CD4-positive, alpha-beta T cell (primary cell): ENCODE measurements at places on chromosomes 6 and 20.
A peak's percentile ranks its signal among the peaks of the same experiment; 100 is the strongest.

DNA sequence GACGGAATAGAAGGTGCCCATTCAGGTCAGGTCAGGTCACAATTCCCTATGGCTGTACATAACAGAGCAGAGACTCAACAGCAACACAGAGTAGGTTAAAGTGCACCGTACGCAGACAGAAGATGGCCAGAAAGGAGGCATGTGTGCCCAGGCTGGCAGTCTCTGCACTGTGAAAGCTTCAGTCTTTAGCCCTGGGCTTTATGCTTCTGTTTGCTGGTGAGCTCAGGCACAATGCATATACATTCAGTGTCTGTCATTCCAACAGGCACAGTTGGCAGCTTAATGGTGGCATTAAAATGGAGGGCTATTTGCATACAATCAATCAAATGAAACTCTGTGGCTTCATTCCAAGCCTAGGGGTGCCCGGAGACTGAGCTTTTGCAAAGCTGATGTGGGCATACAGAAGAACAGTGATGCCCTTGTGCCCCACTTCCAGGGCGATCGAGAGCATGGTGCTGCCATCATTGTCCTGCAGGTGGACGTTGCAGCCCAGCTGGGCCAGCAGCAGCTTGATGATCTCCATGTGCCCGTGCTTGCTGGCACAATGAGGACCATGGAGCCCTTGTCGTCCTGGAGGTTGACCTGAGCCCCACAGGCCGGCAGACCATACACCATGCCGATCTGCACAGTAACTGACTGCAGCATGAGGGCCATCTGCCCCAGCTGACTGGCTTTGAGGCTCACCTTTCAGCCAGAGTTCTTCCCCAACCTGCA lies 22.4 kb downstream of the TRMT6 start:
- DNase-seq = no peak

DNA sequence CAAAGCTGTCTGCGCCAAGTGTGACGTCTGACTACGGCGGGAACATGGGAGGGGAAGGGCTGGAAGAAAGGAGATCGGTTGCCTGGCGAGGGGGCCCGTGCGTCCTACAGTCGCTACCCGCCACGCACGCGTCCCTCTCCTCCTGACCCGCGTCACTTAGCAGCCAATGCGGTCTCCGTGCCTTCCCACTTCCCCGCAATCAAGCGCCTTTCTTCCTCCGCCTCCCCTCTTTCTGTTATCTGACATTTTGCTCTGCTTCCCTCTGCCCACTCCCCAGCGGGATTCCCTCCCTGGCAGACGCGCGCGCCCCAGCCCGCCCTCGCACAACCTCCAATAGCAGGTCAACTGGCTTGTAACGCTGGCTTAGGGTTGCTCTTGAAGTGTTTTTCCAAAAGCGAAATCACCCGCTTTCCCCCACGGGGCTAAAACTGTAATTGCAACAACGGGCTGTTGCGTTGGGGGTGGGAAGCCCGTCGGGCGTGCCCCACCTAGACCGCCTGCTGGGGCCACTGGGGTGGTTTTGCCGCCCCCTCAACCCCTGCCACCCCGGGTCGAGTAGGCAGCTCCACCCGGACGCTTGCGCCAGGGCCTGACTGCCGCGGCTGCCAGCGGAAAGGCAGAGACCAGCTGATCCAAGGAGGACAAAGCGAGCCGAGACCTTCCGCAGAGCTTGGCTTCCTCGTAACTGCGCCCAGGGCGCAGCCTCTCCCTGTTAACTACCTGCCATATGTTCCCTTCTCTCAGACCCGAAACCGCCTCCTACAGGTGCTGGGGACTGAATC lies 6.2 kb upstream of the SOX4 start:
- no peak for DNase-seq

DNA sequence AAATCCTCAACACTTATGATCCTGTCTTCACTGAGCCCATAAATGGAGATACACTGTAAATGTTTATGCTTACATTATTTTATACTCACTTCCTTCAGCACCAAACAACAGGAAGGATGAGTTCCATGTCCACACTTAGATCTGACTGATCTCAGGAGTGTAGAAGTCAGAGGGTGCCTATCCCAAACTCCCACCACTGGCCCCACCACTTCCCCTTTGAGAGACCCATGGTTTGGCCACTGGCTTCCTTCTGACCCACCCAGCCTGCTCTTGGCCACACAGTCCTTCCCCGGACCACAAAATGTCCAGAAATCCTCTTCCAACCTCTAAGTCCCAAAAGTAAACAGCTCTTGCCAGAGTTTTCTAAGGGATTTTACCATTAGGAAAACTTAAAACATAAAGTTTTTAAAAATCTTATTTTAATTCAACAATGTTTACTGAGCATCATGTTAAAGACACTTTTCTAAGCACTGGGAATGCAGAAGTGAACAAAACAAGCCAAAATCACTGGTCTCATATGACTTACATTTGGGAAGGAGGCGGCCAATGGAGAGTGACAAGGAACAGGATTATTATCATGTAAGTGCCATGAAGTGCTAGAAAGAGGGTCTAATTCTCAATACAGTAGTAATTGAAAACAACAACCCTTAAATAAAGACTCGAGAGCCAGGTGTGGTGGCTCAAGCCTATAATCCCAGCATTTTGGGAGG lies 103.8 kb downstream of the NRSN1 start:
- no peak for DNase-seq

DNA sequence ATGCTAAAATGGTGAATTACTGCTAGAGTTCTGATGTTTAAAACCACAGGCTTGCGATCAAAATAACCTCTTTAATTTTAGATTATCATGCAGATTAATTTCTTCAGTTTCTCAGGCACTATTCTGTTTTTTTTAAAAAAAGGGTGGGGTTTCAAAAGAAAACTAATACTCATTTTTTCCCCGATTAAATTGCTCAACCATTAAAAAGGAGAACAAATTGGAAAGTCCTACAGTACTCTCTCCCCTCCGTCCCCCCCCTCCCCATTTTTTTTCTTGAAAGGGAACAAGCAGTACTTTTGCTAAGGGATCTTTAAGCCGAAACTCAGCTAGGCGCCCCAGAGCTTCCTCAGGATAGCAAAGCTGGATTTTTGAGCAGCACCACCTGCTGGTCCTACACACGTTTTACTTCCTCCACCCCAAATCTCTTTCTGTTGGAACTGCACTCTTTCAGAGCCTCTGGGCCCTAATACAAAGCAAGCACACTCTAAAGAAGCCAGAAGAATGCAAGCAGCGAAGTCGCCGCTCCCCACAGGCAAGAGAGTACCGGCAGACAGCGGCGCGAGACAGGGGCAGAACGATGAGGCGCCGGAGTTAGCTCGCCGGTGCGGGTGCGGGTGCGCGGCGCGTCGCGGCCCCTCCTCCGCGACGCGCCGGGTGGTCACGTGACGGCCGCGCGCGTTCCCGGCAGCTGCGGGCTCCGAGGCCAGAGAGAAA lies at the start of gene RNF146:
RNF146 (plus strand) TSS at position 687 of the 714 bp plus-strand sequence. CDS start 13,475 bp downstream, outside the sequence.
- peak; percentile 55 for DNase-seq

DNA sequence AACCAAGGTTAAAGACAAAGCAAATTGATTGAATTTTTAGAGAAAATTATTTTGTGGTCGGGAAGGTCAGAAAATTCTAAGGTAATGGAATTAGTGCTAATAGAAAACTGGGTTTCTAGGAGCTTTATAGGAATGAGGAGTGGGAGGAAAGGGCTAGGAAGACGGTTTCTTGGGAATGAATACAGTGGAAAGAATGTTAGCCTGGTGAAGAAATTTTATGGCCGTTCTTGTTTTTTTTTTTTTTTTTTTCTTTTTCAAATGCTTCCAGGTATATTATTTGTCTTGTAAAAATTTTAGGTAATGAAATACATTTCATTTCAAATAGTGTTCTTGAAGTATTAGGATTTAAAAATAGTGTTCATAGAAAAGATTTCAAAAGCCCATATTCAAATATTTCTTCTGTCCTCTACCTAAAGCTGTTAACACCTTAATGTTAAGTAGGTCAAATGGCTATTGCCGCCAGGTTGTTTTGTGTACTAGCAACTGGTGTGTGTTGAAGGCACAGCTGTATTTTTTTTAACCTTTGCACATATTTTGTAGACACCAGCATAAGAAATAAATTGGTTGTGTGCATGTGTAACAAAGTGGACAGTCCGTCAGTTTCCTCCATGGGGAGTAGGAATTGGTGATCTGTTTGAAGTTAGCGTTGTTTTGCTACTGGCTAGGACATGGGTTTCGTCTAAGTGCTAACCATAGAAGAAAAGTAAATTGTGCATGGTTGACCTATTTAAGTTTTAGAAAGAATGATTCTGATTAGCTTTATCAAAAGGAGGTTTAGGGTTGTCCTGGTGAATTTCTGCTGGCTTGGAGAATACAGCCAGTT lies 32.3 kb downstream of the AFDN start:
- DNase-seq = no peak

- DNase-seq = no peak
Observed at GRCh38 chr20:24818056-24818455, 131.0 kb upstream of the CST7 start.

- no peak for DNase-seq
Observed at GRCh38 chr20:2984028-2984501, 59.4 kb upstream of the GNRH2 start.

DNA sequence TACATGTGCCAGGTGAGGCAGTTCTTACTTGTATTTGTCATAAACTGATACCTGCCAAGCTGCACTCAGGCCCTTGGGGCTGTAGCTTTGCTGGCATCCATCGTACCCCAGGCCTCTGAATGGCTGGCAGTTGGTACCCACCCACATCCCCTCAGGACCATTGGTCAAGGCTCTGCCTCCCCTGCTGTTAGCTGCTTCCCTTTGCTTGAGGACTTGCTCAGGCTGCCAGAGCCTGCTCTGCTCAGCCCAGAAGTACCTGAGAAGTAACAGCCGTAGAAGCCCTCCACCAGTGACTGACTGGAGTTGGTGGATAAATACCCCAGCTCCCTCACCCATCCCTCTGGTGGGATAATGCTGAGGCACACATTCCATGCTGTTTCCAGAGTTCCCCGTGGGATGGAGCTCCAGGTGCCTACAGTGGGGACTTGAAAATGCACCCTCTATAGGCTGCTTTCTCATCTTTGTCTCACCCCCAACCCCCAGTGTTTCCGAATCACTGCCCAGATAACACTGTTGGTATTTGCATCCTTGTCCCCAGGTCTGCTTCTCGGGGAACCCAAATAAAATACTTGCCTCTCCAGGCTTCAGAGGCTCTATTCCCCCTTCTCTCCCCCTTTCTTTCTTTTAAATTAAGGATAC lies 7.3 kb downstream of the EBF4 start:
- no peak for DNase-seq

DNA sequence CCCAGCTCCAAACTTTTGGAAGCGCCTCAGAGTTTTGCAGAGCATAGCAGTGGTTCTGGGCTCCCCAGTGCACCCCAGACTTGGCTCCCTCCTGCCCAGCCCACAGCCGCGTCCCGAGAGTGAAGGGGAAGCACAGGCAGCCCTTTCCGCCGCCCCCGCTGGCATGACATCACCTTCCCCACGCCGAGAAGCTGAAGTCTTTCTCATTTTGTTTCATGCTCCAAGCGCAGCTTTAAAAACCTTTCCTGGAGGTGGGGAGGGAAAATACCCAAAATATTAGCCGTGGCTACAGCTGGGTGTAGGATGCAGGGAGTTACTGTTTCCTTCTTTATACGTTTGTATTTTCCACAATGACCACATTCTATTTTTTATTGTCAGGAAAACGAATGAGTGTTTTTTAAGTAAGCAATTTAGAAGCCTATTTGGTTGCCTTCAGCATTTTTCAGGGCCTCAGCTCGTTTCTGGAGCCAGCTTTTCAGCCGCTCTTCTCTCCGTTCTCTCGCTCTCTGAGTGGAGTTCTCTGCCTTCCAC lies 72.9 kb downstream of the SNX5 start:
- no peak for DNase-seq

GRCh38 chr20:64091770-64092169 lies 7.6 kb upstream of the LKAAEAR1 start:
- no peak for DNase-seq

GRCh38 chr6:144197919-144198318 lies 47.6 kb downstream of the STX11 start:
- no peak for DNase-seq

- no peak for DNase-seq
Observed at GRCh38 chr6:137798261-137798660, 68.8 kb upstream of the TNFAIP3 start.

GRCh38 chr6:2035826-2036709 lies 209.3 kb downstream of the GMDS start:
- no peak for DNase-seq

- DNase-seq = no peak
Observed at GRCh38 chr6:166611631-166612030, 15.4 kb downstream of the RPS6KA2 start.

GRCh38 chr20:47925593-47925992 lies 140.3 kb upstream of the SULF2 start:
- DNase-seq = no peak

GRCh38 chr20:47051936-47052526 lies 157.4 kb downstream of the EYA2 start:
- DNase-seq = no peak

GRCh38 chr6:117512987-117513573 lies 30.6 kb downstream of the DCBLD1 start:
- DNase-seq = no peak

DNA sequence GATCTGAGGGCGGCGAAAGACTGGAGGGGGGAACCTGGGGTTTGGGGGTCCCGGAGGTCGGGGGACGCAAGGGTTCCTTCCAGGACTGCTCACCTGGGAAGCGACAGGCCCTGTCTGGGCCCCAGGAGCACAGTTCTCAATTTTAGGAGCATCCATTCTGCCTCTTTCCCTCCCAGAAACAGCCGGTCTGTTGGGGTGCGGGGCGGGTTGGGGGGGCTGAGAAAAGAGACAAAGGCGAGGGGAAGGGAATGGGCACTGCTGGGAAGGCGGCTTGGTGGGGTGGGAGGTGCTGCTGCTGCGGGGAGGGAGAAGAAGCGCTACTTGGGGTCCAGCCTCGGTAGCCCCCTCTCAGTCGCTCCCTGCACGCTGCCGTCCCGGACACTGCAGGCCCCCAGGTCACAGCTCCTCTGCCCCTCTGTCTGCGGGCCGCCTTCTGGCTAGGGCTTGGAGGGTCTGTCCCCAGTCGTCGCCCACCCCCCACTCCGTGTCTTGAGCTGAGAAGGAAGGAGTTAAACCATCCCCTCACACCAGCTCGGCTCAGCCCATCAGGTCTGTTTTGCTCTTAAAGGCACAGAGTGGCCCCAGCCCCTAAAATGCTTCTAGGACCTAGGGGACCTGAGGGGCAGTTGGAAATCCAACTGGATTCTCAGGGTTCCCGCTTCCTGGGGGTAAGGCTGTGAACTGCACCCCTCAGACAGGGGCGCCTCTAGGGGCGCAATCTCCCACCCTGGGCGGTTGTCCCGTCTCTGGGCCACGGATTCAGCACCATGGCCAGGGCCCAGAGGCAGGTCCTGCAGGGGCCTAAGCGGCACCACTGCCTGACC lies 690 bp downstream of the GDAP1L1 start:
- DNase-seq = no peak

GRCh38 chr6:44697327-44697726 lies 309.8 kb downstream of the CDC5L start:
- no peak for DNase-seq
